ENCODE measurements at places on chromosomes 16 and 17.
A peak's percentile ranks its signal among the peaks of the same experiment; 100 is the strongest.

DNA sequence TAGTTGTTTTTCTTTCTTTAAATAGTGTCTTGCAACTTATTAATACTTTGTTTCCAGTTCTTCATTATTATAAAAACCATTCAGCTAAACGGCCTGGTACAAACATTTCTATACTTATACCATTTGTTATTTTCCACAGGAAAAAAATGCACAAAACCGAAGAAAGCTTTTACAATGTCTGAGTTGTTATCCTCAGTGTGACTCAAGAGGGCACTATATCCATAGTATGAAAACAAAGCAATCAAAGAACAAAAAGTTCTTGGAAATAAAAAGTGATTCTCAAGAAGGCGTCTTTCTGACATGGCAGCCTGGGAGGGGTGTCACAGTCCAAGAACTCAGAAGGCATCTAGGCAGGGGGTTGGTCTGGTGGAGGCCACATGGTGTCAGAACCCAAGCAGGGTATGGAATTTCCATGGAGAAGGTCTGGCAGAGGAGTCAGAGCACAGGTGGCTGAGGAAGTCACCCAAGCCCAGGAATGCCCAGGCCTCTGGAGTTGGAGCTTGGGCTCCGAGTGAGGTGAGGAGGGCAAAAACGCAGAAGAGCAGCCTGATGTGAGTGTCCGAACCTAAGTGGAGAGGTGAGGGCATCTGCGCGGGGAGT lies 70.9 kb upstream of the ATP2A3 start:
- no peak for DNase-seq

GRCh38 chr16:25626172-25626571 lies 65.6 kb upstream of the HS3ST4 start:
- no peak for DNase-seq

DNA sequence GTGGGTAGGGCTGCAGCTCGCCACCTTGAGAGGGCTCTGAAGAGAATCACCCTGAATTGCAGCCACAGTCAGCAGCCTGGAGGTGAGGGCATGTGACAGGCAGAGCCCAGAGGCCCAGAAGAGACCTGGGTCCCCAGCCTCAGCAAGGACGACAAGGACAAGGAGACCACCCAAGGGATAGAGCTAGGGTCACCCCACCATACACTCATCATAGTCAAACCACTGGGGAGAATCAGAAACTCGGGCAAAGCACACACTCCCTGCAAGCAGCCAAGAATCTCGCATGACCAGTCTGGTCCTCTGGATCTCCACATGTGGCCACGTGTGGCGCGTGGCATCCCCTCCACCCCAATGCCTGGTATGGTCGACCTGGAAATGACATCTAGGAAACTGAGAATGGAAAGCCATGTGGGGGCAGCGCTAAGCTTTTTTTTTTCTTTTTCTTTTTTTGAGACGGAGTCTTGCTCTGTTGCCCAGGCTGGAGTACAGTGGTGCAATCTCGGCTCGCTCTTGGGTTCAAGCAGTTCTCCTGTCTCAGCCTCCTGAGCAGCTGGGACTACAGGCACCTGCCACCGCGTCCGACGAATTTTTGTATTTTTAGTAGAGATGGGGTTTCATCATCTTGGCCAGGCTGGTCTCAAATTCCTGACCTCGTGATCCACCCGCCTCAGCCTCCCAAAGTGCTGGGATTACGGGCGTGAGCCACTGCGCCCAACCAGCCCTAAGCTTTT lies 4.6 kb upstream of the SPHK1 start:
- DNase-seq: no peak

GRCh38 chr16:2598723-2599122 lies 60.9 kb downstream of the PDPK1 start:
- no peak for DNase-seq

DNA sequence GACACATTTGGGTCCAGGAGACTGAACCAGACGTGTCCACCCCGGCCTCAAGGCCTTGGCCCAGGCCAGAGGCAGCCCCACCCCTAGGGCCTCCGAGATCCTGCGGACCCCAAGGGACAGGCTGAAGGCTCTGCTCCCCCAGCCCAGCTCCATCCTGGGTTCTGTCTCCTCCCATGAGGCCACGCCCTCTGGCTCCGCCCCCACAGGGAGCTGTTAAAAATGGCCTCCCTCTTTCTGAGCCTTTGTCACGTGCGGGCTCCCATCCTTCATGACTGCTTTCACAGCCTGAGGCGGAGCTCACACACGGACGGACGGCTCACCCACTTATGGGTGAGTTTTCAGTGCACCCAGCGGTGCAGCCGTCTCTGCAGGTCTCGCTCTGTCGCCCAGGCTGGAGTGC lies 6.5 kb upstream of the CACNA1H start:
- DNase-seq: no peak

DNA sequence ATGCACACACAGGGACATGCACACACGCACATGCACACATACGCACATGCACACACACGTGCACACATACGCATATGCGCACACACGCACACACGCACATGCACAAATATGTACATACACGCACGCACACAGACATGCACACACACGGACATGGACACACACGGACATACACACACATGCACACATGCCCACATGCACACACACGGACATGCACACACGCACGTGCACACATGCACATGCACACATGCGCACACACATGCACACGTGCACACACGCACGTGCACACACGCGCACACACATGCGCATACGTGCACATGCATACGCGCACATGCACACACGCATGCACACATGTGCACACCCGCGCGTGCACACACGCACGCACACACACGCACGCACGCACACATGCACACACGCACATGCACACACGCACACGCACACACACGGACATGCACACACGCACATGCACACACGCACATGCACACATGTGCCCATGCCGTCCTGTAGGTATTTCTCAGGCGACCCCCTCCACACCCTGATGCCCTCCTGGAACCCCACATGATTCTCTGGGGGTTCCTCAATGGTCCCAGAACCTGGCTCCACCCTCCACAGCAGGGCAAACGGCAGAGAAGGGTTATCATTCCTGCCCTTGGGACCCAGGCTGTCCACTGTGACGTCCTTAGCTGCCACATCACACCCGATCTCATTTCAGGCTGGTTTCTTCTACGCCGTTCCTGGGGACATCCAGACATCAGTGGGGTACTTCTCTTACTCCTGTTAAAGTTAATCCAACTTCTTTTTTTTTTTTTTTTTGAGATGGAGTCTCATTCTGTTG lies 9.6 kb upstream of the RBFOX3 start:
- DNase-seq: no peak

DNA sequence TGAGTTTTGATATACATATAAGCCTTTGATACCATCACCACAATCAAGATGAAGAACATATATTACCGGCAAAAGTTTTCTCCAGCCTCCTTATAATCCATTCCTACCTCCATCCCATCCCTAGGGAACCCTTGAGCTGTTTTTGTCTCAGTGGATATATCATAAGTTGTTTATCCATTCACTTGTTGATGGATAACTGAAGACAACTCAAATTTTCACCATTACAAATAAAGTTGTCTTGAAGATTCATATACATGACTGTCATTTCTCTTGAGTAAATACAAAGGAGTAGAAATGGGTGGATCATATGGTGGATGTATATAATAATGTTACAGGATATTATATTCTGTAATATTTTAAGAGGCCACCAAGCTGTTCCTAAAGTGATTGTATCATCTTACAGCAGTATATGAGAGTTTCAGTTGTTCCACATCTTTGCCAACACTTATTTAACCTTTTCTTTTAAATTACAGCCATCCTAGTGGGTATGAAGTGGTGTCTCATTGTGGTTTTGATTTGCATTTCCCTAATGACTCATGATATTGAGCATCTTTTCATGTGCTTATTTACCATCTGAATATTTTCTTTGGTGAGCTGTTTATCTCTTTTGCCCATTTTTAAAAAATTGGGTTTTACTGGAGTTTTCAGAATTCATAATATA lies 17.4 kb downstream of the NF1 start:
- no peak for DNase-seq

GRCh38 chr16:28168991-28169554 lies 42.7 kb downstream of the XPO6 start:
- DNase-seq: peak; percentile 63

GRCh38 chr17:19470530-19471261 lies 59.7 kb downstream of the RNF112 start:
- no peak for DNase-seq

GRCh38 chr16:65583498-65583897 lies 461.6 kb upstream of the CDH11 start:
- DNase-seq: no peak

DNA sequence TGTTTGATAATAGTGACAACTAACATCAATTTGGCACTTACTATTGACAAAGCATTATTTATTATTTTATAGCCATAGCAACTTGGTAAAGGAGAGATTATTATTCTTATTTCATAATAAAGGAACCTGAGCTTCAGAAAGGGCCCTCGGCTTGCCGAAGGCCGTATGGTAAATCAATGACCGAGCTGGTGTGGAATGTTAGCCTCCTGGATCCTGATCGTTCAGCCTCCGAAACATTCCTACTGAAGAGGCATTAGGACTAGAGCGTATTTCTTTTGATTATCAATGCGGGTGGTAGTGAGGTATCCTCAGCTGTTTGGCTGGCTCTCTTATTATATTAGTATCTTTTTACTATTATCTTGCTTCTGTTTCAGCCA lies 199.3 kb upstream of the TBX2 start:
- DNase-seq: no peak

DNA sequence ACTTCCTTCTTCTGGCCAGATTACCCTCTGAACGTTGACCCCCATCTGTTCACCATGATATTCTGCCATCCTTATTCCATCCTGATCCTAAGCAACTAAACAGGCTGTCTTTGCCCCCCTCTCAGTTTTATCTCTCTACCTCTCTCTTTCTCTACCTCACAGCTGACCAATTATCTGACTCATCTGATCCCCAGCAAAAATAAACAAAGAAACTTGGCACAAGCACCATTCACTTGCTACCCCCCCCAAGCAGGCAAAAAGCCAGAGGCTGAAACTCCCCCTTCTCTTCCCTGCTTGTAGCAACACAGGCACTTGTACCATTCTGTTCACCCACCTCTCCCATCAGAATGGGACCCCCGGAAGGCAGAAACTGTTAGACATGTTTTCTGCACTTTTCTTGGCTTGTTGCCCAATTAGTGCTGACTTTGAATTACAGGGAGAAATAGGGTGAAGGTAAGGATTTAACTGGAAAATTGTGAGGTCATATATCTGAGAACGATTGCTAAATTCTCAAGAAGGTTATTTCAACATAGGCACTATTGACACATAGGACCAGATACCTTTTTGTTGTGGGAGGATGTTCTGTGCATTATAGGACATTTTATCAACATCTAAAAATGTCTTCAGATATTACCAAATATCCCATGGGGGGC lies 163.2 kb downstream of the TOX3 start:
- DNase-seq: no peak

DNA sequence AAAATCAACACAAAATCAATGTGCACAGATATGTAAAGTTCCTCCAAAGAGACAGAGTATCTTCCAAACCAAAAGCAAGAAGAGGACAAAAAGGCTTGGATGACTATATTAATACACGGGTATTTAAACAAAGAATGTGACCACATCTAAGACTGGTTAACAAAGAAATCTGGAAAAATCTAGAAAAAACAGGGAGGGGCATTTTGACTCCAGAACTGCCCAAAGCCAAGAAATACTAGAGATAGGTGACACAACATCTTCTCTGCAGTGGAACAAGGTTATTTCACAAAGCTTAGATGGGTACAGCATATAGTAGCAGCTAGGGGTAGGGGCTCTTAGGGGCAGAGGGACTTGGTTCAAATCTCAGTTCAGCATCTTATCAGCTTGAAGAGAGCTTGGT lies 10.3 kb downstream of the RFFL start:
- DNase-seq: no peak

GRCh38 chr16:21189311-21189710 lies 22.1 kb downstream of the ZP2 start:
- DNase-seq: no peak

DNA sequence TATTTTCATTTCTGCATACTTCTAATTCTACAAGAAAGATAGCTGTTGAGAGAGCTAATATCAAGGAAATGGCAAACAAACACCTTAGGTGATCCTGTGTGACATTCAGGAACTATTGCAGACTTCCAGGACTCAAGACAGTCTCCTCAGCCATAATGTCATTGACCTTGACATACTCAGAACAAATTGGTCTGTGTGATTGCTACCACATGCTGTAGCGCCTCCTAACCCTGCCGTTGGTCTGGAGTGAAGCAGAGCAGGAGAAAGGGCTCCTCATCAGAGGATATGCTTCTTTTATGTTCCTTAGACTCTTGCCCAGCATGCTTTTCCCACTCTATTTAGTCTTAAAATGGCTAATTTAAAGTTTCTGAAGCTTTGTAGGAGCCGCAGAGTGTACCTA lies 194.2 kb upstream of the TBX2 start:
- no peak for DNase-seq

DNA sequence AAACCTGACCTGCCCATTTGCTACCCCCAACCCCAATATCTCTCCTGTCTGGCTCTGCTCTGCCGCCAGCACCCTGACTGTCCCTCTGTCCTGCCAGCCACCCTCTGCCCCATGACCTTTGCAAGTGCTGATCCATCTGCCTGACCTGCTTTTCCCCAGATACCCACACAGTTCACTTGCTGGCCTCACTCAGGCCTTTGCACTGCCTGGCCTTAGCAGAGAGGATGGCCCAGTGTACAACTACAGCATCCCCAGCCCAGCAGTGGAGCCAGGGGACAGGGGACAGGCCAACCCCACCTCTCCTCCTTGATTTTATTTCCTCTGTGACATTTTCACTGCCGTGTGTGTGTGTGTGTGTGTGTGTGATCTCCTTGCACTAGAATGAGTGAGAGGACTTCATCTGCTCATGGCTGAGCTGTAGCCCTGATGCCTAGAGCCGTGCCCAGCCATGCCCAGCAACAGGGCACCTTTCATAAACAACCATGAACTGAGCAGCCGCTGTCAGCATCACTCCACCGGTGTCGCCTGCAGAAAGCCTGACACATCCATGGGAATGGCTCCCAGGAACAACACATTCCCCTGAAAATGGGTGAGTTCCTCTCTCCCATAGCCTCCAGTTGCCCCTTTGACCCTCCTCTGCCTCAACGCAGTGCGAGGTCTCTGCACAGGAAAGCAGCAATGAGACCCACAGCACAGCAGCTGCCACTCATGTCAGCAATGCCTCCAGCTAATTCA lies 36.0 kb upstream of the RBFOX3 start:
- no peak for DNase-seq

All from CD4-positive, alpha-beta T cell treated with Interleukin-12 subunit alpha and Interleukin-12 subunit beta, for 1 hour (primary cell).